ENCODE measurements at places on chromosomes 16 and 17. TPM values are rescaled to one million over a fixed set of nuclear protein-coding genes. Genes with fewer than 3 reads are reported as not detected.

DNA sequence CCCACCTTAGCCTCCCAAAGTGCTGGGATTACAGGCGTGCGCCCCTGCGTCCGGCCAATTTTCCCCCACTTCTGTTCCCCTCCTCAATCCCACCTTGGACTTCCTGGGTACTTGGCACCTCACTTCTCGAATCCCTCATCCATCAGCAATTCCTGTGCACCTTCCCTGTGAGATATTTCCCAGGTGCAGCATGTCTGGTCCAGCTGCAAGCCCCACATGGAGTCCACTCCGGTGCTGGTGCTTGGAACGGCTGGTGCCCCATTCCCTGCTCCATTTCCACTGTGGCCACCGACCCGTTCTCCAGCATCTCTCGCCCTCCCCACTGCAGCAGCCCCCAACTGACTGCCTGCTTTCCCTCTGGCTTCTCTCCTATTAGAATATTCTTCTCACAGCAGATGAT is 35.3 kb downstream of the NOL11 start:
- no peak overlapping the region for H3K4me3 ChIP-seq
- H3K4me1 ChIP-seq = no peaks in the 10 kb centered on the region
- H3K27ac ChIP-seq = no peak overlapping the region
- no peaks in the 10 kb centered on the region for H3K27me3 ChIP-seq

- H3K4me1 ChIP-seq = no peaks in the 10 kb centered on the region
- H3K4me3 ChIP-seq = no peak overlapping the region
- H3K36me3 ChIP-seq = no peaks in the 10 kb centered on the region
- H3K27ac ChIP-seq = no peak overlapping the region
These were observed 28.4 kb downstream of the UBALD1 start for GRCh38 chr16:4586291-4586690.

- no peaks in the 10 kb centered on the region for H3K36me3 ChIP-seq
- no peak overlapping the region for H3K4me3 ChIP-seq
- DNase-seq = no peak
- no peaks in the 10 kb centered on the region for H3K4me1 ChIP-seq
These were observed 189.8 kb downstream of the USP22 start for GRCh38 chr17:20852990-20853370.

DNA sequence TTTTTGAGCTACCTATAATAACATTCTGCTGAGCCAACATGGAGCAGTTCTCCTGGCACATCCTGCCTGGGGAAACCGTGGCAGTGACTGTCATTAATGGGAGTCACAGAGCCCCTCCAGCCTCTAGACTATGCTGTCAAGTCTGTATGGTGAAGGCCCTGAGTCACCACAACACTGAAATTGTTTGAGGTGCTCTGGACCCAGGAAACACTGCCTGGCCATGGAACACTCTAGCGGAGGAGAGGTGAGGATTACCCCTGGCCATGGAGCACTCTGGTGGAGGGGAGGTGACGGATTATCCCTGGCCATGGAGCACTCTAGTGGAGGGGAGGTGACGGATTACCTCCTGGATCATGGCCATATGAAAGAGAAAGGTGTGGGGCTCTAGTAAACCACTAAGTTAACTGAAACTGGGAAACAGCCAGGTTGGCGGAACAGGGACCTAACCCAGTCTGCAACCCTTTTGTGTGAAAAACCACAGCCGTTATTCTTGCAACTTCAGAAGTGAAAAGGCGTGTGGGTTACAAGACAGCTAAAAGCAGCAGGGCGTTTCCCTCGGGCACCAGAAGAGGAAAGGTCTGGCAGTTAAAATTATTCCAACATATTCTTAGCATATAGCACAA is 156.7 kb downstream of the KCNJ12 start:
- no peak for DNase-seq
- H3K27ac ChIP-seq = no peak overlapping the region
- H3K4me3 ChIP-seq = no peak overlapping the region
- H3K36me3 ChIP-seq = peaks cover 22% of the 10 kb centered on the region

GRCh38 chr17:81018044-81018802 is 16.7 kb upstream of the BAIAP2 start:
- no peak for DNase-seq
- no peak overlapping the region for H3K4me3 ChIP-seq
- peak overlapping the region; percentile 74 for H3K27ac ChIP-seq
- H3K27me3 ChIP-seq = no peaks in the 10 kb centered on the region
- peaks cover 18% of the 10 kb centered on the region for H3K4me1 ChIP-seq

DNA sequence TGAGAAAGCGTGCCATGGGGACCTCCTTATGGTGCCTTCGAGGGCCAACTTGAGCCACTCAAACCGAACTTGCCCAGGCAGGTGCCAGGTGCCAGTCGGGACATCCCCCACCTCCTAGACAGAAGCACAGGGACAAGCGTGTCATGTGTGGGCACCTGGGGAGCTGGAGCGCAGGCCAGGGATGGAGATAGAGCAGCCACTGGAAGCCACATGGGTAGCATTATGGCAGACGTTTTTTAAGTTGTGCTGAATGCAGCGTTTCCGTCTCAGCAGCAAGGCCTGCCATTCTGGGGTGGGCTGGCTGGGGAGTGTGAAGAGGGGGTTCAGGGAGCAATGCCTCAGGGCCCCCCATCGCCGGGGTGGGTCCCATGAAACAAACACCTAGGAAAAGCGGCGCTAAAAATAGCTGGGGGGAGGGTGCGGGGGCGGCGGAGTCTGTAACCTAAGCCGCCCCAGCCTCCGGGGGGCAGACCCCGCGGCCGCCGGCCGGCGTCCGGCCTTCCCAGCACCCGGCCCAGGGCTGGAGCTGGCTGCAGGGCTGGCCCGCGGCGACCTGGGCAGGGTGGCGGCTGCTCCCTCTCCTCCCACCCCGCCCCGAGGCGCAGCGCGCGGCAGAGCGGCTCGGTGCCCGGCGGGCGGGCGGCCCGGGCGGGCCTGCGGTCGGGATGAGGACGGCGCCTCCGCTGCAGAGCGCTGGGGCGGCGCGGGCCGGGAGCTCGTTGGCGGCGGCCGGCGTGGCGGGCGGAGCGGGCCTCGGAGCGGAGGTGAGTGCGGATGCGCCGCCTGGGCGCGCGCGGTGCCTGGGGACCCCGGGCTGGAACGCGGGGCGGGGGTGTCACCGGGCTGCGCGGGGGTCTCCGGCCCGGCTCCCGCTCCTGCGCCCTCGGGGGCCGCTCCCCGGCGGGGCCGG is at the start of gene ZNF469:
ZNF469 (plus strand) TSS at position 469 of the 910 bp plus-strand sequence. CDS start 44,512 bp downstream, outside the sequence.
- peaks cover 6% of the 10 kb centered on the region for H3K4me1 ChIP-seq
- no peak for DNase-seq
- no peaks in the 10 kb centered on the region for H3K27me3 ChIP-seq
- H3K4me3 ChIP-seq = peak within 1 kb of the TSS; percentile 57

GRCh38 chr17:66290101-66290722 is 12.2 kb upstream of the PRKCA start:
- no peak for DNase-seq
- no peaks in the 10 kb centered on the region for H3K4me1 ChIP-seq
- no peaks in the 10 kb centered on the region for H3K27me3 ChIP-seq
- no peak overlapping the region for H3K27ac ChIP-seq
- no peak overlapping the region for H3K4me3 ChIP-seq

- no peaks in the 10 kb centered on the region for H3K36me3 ChIP-seq
- DNase-seq = peak; percentile 78
- no peaks in the 10 kb centered on the region for H3K27me3 ChIP-seq
- H3K4me1 ChIP-seq = peaks cover 42% of the 10 kb centered on the region
- H3K4me3 ChIP-seq = no peak overlapping the region
- H3K27ac ChIP-seq = peak overlapping the region; percentile 49
These were observed 48.3 kb downstream of the UBE2G1 start for GRCh38 chr17:4318186-4318585.

GRCh38 chr17:40417258-40417608 is 463 bp downstream of the TOP2A start:
- H3K4me1 ChIP-seq = peaks cover 6% of the 10 kb centered on the region
- DNase-seq = no peak
- no peak overlapping the region for H3K27ac ChIP-seq

DNA sequence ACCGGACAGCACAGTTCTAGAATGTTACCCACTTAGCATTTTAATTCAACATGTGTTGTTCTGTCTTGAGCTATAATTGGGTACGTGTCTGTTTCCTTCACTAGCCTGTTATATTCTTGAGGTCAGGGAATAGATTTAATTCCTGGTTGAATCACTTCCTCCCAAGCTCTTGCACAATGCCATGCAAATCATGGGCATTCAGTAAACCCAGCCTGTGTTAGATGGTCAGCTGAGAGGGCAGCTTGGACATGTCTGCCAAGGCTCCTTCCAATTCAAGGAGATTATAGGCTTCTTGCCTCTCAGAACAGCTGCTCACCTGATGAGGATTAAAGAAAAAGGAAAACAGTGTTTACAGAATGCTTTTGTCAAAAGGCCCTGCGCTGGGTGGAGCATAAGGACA is 12.6 kb downstream of the C1QTNF1 start:
- no peaks in the 10 kb centered on the region for H3K36me3 ChIP-seq
- DNase-seq = peak; percentile 76
- no peaks in the 10 kb centered on the region for H3K27me3 ChIP-seq
- H3K27ac ChIP-seq = no peak overlapping the region
- H3K4me1 ChIP-seq = peaks cover 15% of the 10 kb centered on the region

DNA sequence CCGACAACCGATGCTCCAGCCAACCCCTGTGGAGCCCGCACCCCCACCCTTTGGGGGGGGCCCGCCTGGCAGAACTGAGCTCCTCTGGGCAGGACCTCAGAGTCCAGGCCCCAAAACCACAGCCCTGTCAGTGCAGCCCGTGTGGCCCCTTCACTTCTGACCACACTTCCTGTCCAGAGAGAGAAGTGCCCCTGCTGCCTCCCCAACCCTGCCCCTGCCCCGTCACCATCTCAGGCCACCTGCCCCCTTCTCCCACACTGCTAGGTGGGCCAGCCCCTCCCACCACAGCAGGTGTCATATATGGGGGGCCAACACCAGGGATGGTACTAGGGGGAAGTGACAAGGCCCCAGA is 17.9 kb downstream of the NGFR start:
- no peak for DNase-seq
- H3K27ac ChIP-seq = no peak overlapping the region
- H3K27me3 ChIP-seq = no peaks in the 10 kb centered on the region
- H3K4me3 ChIP-seq = no peak overlapping the region
- no peaks in the 10 kb centered on the region for H3K36me3 ChIP-seq
- peaks cover 21% of the 10 kb centered on the region for H3K4me1 ChIP-seq

DNA sequence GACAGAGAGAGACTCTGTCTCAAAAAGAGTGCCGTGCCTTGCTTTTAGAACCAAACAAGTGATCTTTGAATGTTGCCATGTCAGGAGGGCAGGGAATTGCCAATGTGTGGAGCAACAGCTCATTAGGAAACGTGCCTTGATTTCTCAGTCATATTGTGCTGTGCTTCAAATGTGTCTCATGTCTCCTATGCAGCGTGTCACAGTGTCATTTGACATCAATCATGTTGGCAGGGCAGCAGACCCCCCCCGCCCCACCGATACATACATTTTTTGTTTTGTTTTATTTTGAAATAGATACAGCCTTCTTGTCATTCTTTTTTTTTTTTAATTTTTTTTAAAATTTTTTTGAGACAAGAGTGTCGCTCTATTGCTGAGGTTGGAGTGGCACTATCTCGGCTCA is 22.1 kb downstream of the MRC2 start:
- no peak for DNase-seq
- H3K36me3 ChIP-seq = no peaks in the 10 kb centered on the region
- peaks cover 10% of the 10 kb centered on the region for H3K4me1 ChIP-seq

DNA sequence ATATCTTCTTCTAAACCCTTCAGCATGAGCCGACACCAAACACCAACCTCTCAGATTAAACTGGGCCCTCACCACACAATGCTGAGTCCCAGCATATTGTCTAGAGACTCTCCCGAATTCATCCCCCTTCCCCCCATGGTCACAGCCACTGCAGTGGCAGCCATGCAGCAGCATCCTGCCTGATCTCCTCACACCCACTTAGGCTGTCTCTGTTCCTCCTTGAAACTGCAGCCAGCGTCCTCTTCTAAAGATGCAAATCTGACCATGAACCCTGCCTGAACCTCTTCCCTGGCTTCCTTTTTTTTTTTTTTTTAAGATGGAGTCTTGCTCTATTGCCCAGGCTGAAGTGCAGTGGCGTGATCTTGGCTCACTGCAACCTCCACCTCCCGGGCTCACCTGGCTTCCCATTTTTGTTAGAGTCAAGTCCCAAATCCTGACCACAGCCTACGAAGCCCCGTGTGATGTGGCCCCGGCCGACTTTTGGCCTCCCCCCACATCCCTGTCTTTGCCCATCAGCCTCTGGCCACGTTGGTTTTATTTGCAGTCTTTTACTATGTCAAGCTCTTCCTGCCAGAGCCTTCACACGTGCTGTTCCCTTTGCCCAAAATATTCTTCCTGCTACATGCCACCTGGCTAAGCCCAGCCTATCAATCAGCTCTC is 2.8 kb downstream of the FA2H start:
- H3K27me3 ChIP-seq = no peaks in the 10 kb centered on the region
- no peak overlapping the region for H3K27ac ChIP-seq
- H3K36me3 ChIP-seq = no peaks in the 10 kb centered on the region
- H3K4me3 ChIP-seq = no peak overlapping the region
- DNase-seq = no peak

DNA sequence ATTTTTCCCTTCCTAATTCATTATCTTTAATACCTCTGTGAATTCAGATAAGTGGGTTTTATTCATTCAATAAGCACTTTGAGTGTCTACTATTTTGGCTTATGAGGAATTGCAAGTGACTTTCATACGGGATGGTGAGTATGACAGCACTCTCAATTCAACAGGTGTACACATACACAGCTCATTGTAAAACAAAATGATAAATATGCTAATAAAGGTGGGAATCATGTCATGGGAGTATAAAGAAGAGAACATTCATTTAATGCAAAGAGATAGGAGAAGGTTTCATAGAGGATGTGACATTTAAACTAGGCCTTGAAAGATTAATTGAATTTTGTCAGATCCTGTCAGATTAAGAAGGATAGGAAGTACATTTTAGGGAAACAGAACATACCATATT is 19.4 kb downstream of the NACA2 start:
- no peak overlapping the region for H3K4me3 ChIP-seq
- H3K27me3 ChIP-seq = no peaks in the 10 kb centered on the region
- H3K27ac ChIP-seq = no peak overlapping the region
- no peak for DNase-seq

- H3K36me3 ChIP-seq = no peaks in the 10 kb centered on the region
- no peaks in the 10 kb centered on the region for H3K27me3 ChIP-seq
- peaks cover 33% of the 10 kb centered on the region for H3K4me1 ChIP-seq
- peak within 1 kb of the TSS; percentile 12 for H3K4me3 ChIP-seq
- peak; percentile 85 for DNase-seq
These were observed at the start of gene TP53I13 for GRCh38 chr17:29568331-29569244. TSS of gene TP53I13 (plus strand) at chr17:29568701. CDS start at chr17:29568759, 58 bp downstream.

Gene SLC6A2
- 32.8 TPM for total RNA-seq

Gene PRSS8
- not detected for total RNA-seq

Gene FBXL19
- total RNA-seq = 13.1 TPM

Gene MLX
- total RNA-seq = 47.0 TPM

Gene ALOX15B
- 3.9 TPM for total RNA-seq

Gene CACNA1H
- total RNA-seq = 54.9 TPM

Data from adrenal gland (tissue), 19 donors.